A549 treated with AZD2906 at 1 μM for 4 hours (cell line): ENCODE measurements at places on chromosomes 5 and 9. TPM values are rescaled to one million over a fixed set of nuclear protein-coding genes. Genes with fewer than 3 reads are reported as not detected.

Gene PCDHGA4
- total RNA-seq: 0.06 to 0.13 TPM (median 0.11 TPM) in 5 replicates

Gene FGFR4
- 17.5 to 24.2 TPM (median 21.4 TPM) in 5 replicates for total RNA-seq

Gene C5orf34
- total RNA-seq: 3.6 to 5.4 TPM (median 4.2 TPM) in 5 replicates

Gene SNCB
- total RNA-seq: 0.84 to 1.4 TPM (median 1.3 TPM) in 5 replicates

Gene SCGB3A2
- not detected in 5 replicates for total RNA-seq

Gene PCDHB8
- 0.24 to 0.28 TPM (median 0.26 TPM) in 5 replicates for total RNA-seq

Gene KIF12
- total RNA-seq: 1.3 to 1.9 TPM (median 1.5 TPM) in 5 replicates

Gene TMEM174
- not detected in 5 replicates for total RNA-seq

Gene GAS1
- total RNA-seq: 0.09 to 0.19 TPM (median 0.12 TPM) in 5 replicates

Gene NRARP
- 2.1 to 4.1 TPM (median 3.6 TPM) in 5 replicates for total RNA-seq

Gene PKD2L2
- 0.05 to 0.09 TPM (median 0.07 TPM) in 3 of 5 replicates, not detected in the others for total RNA-seq

Gene PCDHAC2
- total RNA-seq: 3.2 to 5.7 TPM (median 3.6 TPM) in 5 replicates

Gene TRPM6
- 1.7 to 2.3 TPM (median 1.9 TPM) in 5 replicates for total RNA-seq
